ENCODE measurements at places on chromosomes 7 and 10.
A peak's percentile ranks its signal among the peaks of the same experiment; 100 is the strongest.

DNA sequence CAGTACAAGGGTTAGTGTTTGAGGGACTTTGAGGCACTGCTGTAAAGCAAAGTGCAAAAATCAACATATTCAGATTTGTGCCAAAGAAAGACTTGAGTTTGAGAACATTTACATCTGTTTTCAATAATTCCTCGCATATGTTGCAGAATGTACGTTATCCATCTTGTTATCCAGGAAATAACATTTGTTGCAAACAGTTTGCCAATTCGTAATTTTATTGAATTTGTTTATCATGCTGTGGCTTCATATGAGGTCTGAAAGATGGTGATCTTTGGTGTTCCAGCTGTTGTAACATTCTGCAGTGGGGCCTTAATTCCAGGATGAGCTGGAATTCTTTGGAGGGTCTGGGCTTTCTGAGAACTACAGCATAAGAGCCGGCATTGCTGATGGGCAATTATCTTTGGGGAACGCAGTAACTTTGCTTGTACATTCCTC lies 396.2 kb downstream of the LRMDA start:
- no peak for DNase-seq

GRCh38 chr10:116868722-116869121 lies 19.4 kb downstream of the ENO4 start:
- DNase-seq: no peak

DNA sequence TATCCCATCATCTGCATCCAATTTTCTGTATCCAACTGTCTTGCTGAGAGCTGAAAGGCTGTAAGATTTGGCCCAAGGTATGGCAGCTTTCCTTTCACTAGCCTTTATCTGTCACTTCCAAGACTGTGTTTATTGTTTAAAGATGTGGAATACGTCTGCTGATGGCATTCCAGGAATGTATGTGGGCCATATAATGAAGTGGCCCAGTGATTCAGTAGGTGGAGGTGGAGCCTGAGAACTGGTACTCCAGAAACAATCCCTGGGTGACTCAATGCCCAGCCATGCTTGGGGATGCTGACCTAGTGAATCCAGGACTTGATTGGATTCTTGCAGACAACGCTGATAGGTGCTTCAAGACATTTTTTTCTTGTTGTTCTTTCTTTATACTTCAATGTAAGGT lies 13.5 kb downstream of the NEUROD6 start:
- DNase-seq: no peak

GRCh38 chr10:110643653-110644597 lies at the start of gene RBM20:
TSS of gene RBM20 (plus strand) at chr10:110644336. CDS start at chr10:110644455, 119 bp downstream.
- DNase-seq: no peak

DNA sequence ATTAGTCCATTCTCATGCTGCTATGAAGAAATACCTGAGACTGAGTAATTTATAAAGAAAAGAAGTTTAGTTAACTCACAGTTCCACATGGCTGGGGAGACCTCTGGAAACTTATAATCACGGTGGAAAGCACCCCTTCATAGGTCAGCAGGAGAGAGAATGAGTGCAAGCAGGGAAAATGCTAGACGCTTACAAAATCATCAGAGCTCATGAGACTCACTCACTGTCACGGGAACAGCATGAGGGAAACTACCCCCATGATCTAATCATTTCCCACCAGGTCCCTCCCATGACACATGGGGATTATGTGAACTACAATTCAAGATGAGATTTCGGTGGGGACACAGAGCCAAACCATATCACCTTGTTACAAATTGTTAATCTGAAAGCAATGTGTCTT lies 15.8 kb downstream of the TAS2R39 start:
- DNase-seq: no peak

DNA sequence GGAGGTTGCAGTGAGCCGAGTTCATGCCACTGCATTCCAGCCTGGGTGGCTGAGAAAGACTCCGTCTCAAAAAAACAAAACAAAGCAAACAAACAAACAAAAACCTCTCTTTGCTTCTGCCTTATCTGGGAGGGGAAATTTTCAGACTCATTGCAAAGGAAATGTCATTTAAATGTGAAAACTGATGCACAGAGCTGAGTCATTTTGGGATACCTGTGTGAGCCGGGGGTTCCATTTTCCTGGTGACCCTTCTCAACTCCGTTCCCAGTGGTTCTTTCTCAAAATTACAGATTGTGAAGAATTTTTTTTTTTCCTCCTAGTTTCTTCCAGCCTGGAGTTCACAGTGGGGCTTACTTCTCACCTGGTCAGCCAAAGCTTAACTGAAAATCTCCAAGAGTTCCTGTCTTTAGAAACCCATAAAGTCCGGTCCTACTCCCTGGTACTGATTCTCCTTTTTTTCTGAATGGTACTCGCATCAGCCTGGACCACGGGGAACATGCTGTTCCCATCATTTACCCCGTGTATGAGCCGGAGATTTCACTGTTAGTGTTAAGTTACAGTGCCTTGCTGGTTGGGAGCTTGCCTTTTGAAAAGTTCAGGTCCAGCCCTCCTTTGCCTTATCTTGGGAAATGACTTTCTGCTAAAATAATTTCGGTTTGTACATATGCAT lies 56.9 kb downstream of the RBM20 start:
- no peak for DNase-seq

DNA sequence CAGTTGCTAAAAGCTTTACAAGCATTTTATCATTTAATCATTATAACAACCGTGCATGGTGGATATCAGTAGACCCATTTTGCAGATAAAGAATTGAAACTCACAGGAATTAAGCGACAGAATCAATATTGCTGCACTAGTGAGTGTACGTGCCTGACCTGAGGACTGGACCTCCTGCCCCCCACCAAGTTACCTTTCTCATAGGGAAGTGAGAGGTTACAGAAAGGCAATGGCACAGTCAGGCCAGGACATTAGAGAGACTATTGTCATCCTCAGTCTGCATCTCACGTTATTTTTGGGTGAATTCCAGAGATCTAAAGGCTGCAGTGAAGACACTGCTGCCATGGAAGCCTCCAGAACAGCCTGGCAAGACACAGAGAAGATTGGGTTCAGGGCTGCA lies 80.9 kb downstream of the WDFY4 start:
- no peak for DNase-seq

GRCh38 chr7:30285067-30285535 lies 704 bp downstream of the ZNRF2 start:
- DNase-seq: no peak

GRCh38 chr10:46080886-46081285 lies 34.8 kb upstream of the MSMB start:
- DNase-seq: no peak

GRCh38 chr10:124020981-124021815 lies 72.2 kb downstream of the CHST15 start:
- no peak for DNase-seq

DNA sequence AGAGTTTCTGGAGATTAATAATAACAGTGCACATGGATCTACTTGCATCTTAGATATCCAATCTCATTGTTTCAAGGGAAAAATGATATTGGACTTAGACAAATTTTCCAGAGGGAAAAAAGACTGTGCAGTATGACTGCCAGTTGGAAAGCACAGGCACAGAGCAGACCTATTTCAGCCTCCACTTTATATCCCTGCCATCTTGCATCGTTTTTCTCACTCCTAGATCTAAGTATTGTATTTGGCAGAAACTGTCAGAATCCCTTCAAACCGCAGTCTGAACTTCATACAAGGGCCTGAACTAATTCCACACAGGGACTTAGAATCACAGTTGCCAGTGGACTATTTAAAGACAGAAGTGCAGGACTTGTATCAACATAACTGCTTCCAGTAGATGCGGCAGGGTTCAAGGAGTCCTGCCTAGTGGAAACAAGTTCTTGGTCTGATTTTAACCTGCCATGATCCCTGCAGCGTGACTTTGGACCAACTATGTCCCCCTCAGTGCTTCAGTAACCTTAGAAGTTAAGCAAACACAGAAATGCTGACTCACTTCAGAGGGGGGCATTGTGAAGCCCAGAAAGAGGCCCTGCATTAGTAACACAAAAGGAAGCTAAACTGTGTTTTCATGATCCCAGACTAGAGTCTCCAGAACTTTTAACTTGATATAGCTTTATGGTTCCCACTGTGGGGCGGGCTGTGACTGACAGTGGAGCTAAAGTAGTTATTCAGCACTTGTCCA lies 95.7 kb upstream of the PALS2 start:
- peak; percentile 20 for DNase-seq

- no peak for DNase-seq
Measured at GRCh38 chr7:8115547-8116402, 146.2 kb downstream of the ICA1 start.

- DNase-seq: no peak
Measured at GRCh38 chr10:3782146-3782450, 2.9 kb downstream of the KLF6 start.

All from thoracic aorta (tissue), 2 donors.